Stimulated activated CD8-positive, alpha-beta memory T cell treated with anti-CD3 and anti-CD28 coated beads, Interleukin-7, amount 100 ng/mL, for 1 hour (primary cell): ENCODE measurements at places on chromosomes 4 and X.

DNA sequence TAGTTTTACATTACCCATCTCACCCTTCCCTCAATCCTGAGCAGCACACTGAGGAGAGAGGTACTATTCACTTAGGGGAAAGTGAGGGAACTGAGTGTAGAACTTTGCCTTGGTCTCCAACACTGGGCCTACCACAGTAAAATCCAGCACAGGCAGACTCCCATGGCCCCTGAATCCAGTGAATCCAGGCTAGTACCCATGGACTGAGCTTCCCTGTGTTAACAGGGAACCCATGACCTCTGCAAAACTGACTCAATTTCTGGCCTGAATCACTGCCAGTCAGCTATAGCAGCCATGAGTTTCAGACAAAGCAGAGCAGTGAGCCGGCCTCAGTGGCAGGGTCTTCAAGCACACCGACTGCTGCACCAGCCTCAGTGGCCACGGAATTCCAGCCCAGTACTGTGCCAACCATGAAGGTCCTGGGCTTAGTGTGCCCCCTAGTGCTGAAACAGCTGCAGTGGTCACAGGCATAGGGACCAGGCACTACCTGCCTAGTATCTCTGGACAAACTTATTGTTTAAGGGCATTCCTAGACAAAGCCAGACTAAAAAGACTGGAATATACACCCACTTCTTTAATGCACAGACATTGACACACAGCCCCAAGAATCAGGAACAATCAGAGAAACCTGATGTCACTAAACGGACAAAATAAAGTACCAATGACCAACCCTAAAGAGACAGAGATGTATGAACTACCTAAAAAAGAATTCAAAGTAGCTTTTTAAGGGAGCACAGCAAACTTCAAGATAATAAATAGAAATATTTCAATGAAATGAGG lies 127.4 kb upstream of the RPL34 start:
- no peak for DNase-seq

- DNase-seq: no peak
These were observed 1.4 kb downstream of the CPLX1 start for GRCh38 chr4:824461-825062.

DNA sequence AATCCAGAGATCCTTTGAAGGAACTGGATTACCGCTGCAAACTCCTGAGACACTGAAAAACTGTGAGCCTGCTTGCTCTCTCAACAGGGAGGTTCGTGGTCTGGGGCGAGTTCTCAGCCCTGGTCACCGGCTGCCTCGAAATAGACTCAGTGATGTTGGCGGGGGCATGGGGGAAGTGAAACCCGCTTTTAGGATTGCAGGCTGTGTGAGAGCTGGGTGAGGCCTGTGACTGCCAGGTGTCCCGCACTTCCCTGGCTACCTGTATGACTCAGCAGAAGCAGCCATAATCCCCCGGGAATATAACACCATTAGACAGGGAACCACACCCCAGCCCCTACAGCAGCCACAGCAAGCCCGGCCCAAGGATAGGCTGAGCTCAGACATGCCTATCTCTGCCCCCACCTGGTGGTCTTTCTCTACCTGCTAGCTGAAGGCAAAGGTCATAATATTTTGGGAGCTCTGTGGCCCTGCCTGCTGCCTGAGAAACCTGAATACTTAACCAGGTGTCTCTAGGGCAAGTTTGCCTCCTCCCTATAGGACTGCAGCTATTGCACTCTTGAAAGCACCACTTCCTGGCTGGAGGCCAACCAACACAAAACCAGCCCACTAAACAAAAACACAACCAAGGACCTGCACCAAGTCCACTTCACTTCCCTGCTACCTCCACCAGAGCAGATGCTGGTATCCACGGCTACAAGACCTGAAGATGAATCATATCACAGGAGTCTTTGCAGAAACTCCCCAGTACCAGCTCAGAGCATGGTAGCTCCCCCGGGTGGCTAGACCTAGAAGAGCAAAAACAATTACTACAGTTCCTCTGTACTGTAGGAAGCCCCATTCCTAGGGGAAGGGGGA lies 202.0 kb downstream of the RRAGB start:
- DNase-seq: no peak

- no peak for DNase-seq
These were observed 10.1 kb downstream of the OTOP1 start for GRCh38 chr4:4216648-4217047.

DNA sequence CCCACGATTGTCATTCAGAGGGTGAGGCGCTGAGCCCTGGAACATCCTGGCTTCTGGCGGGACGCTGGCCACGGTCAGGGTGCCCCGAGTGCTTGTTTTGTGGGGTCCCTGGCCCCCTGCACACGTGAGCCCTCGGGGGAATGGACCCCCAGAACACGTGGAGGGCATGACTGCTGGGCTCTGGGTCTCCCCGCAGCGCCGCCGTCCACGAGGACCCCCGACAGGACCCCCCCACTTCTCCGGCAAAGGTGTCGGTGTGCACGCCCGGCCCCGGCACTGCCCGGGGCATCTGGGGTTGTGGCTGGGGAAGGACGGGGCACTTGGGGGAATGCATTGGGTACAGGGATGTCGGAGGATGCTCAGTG lies 13.9 kb upstream of the GTPBP6 start:
- no peak for DNase-seq

- no peak for DNase-seq
These were observed 32.3 kb downstream of the GAB3 start for GRCh38 chrX:154718616-154719015.
